ENCODE measurements at places on chromosomes 11 and 22.

- no peak for DNase-seq
These were observed 95.4 kb downstream of the MYO18B start for GRCh38 chr22:25837288-25837900.

GRCh38 chr11:28447226-28447625 is 339.0 kb downstream of the METTL15 start:
- no peak for DNase-seq

GRCh38 chr22:38122616-38123015 is 12.1 kb upstream of the BAIAP2L2 start:
- DNase-seq, result no peak

- no peak for DNase-seq
These were observed 23.5 kb upstream of the PAK1 start for GRCh38 chr11:77497368-77497767.

- peak; percentile 67 for DNase-seq
These were observed 456 bp upstream of the PARVB start for GRCh38 chr22:44023404-44024287.

DNA sequence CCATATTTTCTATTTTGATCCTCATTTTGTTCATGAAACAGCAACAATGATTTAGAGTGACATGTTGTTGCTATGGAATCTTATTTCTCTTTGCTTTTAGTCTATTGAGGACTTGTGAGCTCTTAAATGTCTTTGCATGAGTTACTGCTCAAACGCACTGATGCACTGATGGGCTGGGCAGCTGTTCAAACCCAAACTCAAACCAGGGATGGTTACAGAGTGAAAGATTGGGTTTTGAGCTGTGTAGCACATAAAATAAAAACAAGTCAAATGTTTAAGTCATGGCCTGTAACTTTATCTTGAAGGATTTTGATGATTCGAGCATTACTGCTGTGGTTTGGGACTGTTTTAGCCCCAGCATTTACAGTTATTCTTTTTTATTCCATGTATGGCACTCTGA is 20.1 kb upstream of the NCAM1 start:
- DNase-seq, result no peak

GRCh38 chr22:22122348-22123117 is 122.1 kb upstream of the VPREB1 start:
- DNase-seq, result no peak

- no peak for DNase-seq
These were observed 253.6 kb upstream of the ANO3 start for GRCh38 chr11:26078231-26078821.

DNA sequence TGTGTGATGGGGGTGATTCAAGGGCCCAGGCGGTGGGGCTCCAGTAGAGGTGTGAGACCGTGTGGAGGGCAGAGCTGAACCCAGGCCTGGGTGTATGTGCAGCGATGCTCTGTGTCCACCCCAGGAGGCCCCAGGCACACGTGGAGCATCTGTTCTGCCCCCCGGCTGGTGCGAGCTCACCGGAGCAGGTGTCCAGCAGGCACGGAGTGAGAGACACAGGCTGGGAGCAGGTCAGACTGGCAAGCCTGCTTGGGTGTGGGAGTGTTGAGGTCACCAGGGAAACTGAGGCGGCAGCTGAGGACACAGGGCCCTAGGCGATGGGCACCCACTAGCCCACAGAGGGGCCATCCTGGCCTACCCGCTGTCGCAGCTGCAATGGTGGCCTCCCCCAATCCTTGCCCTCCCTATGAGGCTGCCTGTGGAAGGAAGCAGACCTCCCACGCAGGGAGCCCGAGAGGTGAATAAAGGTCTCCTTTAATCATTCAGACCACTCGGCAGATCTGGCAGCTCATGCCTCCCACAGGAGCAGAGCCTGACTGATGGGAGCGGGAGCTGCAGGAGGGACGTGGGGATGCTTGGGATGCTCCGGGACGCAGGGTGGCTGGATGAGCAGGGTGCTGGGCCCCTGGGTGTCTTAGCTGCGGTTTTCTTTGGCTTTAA is 1165.1 kb downstream of the BRD1 start:
- DNase-seq, result no peak

- no peak for DNase-seq
These were observed 1.2 kb downstream of the P2RX3 start for GRCh38 chr11:57339328-57339727.

DNA sequence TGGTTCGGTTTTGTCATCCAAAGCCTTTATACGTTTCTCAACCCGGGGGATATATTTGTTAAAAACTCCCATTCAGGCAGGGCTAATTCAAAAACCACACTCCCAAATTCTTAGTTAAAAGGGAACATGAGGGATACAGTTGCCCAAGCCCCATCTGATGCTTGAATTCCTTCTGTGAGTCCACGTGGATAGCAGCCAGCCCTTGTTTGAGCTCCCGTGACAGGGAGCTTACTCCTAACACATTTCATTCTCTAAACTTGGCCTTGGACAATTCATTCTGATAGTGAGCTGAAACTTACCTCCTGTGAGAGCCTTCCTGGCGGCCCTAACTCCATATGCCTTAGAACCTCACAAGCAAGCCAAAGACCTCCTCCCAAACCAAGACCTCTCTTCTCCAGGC is 357.5 kb downstream of the TENM4 start:
- DNase-seq, result no peak

DNA sequence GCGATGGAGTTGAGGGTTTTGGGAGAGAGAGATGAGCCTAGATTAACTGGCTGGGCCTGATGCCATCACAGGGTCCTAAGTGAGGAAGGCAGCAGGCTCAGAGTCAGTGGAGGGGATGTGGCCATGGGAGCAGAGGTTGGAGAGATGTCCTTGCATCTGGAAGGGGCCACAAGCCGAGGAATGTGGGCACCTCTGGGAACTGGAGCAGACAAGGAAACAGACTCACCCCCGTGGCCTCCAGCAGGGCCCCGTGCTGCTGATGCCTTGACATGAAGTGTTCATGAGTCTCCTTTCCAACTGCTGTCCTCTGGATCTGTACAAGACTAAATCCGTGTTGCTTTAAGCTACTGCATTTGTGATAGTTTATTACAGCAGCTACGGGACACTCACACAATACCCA is 49.2 kb downstream of the SHISAL1 start:
- no peak for DNase-seq

- no peak for DNase-seq
These were observed 4.0 kb upstream of the NRXN2 start for GRCh38 chr11:64726867-64727530.

GRCh38 chr11:97764193-97764592 is 1256.6 kb upstream of the CNTN5 start:
- DNase-seq, result no peak

DNA sequence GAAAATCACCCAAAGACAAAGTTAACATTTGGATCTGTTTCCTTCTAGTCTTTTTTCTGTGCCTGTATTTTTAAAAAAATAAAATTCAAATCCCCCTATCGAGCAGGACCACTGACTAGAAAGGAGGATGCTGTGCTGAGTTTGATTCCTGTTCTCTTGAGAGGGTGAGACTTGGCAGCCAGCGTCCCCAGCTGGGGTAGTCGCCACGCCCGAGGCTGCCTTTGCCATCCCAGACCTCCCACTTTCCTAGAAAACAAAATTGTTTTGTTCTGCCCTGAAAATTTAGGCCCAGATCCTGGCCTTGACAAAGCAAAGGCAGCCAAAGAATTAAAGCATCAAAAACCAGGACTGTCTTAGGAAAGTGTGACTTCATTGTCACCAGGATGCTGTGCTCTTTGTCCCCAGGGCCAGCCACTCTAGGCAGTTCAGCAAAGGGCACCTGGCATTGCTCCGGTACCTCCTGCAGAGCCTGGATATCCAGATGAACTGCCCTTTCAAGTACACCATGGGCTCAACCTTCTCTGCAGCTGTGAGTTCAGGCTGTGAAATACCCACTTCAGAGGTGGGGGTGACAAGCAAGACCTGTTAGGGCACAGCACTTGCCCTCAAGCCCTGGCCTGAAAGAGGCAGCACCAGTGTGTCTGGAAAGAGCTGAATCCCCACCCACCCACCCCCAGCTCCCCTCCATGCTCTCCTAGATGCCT is 44.6 kb downstream of the KCNQ1OT1 start:
- DNase-seq, result no peak

DNA sequence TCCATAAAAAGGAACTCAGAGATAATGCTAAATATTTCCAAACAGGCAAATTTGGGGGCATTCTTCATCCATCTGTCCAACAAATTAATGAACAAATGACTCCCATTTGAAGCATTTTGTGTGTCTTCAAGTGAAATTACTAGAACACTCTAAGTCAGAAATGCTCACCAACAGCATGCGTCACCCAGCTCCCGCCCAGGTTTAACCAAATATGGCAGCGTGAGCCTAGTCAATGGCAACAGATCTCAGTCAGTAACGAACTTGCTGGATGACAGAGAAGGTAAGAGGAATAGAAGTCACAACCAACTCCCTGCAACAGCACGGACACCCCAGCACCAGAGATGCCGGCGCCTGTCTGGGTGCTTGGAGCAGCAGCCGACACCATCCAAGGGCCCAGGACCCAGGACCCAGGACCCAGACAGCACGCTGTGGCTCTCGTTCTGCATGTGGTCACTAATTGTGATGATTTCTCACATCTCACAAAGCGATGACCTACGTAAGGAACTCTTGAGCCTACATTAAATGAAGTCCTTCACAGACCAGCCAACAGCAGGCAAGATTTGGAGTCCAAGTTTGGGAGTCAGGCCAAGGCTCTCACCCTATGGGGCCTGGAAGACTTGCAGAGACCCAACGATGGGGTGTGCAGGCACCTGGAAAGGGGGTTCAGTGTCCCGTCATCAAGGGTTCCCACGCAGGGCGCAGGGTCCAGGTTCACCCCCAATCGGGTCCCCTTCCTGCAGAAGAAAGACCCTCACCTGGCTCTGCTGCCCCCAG is 556.9 kb downstream of the BRD1 start:
- no peak for DNase-seq

DNA sequence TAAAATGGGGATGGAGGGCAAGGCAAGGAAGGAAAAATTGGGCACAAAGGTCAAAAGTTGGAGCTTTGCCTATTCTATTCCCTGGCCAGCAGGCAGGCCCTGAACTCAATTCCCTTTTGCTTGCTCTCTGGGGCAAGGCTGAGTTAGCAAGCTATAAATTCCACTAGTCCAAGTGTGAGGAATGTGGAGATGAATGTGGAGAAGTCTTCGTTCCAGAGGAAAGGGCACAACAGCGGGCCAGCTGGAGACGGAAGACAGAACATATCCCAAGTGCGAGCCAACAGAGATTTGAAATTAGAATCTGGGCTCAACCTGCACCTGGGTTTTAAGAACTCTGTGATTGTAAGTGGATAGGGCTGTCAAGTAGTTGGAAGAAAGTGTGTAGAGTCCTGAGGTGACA is 29.5 kb upstream of the FZD4 start:
- DNase-seq, result no peak

GRCh38 chr22:49532869-49533802 is 294.5 kb downstream of the BRD1 start:
- no peak for DNase-seq

DNA sequence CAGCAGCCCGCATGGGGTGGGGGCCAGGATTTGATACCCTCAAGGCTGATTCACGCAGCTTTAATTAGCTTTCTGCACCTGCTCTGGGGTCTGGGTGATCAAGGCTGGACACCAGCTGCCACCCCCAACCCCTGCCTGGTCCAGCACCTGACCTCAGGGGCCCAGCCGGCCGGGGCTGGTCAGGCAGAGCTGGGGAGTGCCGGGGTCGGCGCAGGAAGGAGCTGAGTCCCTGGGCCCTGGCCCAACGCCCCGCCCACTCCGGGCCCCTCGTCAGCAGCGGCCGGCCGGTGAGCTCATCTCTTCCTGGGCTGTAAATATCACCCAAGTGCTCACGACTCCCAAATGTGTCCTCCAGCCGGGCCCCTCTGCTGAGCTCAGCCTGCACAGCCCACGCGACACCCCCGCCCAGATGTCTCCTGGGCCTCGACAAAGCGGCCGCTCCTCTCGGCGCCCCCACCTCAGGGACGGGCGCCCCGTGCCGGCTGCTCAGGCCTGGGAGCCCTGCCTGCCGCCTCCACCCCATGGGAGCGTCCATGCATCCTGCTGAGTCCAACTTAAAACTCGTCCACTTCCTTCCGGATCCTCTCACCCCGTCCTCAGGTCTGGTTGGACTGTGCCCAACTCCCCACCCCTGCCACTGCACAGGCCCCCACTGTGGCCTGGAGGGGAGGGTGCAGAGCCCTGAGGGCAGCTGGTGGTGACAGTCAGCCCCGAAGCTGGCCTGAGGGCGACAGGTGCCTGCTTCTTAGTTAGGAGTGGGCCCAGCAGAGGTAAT is 29.0 kb downstream of the RTN4R start:
- peak; percentile 54 for DNase-seq

- DNase-seq, result no peak
These were observed 46.8 kb downstream of the SLN start for GRCh38 chr11:107665018-107665417.

- DNase-seq, result peak; percentile 49
These were observed 114.7 kb downstream of the CRYBB2 start for GRCh38 chr22:25334162-25334490.

DNA sequence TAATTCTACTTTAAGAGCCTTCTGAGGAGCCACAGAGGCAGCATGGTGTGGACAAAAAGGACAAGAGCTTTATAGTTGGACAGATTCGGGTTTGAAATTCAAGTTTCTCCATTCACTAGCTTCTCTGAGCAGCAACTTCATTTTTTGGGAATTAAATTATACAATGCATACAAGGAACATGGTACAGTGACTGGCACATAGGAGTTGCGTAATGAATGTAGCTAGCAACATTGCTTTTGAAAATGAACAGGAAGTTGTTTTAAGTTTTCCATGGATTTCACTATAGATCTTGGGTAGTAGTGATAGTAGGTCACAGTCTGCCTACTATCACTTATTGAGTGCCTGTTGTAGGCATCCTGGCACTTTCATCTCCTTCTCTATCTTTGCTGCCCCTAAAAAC is 41.0 kb upstream of the BMAL1 start:
- DNase-seq, result no peak

DNA sequence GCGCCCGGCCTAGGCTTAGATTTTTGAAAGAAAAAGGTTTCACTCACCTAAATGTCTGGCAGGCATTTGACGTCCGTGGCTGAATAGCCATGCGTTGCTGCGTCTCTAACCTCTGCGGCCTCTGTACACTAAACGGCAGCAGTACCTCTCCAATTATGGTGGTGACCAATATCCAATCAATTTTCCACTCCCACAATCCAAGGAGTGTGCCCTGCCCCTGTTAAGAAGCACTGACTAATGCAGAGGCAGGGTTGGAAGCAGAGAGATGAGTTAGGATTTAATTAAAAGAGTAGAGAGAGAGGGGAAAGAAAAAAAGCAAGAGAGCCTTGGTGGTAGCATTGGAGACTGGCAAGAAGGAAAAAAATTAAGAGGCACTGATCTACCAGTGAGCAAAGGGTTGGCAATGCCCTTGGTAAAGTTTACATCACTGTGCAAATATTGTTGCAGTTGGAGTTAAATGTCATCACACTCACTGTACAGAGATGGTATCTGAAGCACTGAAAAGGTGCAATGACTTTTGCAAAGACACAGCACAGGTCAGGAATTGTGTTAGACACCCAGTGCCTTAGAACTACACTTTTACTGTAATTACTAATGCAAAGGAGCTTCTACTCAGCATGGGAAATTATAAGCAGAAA is 526.7 kb downstream of the NTM start:
- DNase-seq, result no peak

DNA sequence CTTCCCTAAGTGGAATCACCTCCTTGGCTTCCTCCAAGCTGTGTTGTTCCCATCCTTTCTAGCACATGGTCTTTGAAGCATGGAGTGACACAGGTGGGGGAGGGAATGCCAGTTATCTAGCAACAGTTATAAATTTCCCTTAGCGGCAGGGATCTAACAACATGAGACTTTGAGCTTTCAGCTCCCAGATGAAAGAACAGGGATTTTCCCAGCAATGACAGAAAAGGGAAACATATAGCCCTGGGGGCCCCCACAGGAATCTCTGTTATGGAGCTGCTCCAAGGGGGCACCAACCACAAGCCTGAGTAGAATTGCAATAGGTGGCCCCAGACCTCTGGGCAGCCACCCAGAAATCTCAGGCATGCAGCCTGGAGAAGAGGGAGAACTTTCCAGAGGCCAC is 163.0 kb downstream of the GRIK4 start:
- DNase-seq, result no peak
